ENCODE measurements at places on chromosomes 3 and 15.

GRCh38 chr3:117606866-117607265, 897.3 kb downstream of the TUSC7 start:
- DNase-seq: no peak

DNA sequence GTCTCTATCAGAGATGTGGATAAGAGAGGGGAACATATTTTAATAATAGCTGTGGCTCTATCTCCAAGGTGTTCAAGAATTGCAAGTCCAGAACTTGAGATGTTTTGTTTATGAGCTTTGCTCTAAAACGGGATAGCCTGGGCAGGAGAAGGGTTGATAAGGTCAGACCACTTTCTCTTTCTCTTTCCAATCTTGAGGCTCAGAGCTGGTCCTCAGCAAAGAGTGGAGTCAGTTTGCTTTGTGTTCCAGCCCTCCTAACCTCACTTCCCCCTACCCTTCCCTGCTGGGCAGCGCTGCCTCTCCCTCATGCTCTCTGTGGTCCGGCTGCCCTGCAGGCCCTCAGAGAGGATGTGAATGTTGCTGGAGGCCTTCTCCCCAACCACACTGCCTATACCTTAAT, 13.8 kb downstream of the KLHL6 start:
- DNase-seq: no peak

DNA sequence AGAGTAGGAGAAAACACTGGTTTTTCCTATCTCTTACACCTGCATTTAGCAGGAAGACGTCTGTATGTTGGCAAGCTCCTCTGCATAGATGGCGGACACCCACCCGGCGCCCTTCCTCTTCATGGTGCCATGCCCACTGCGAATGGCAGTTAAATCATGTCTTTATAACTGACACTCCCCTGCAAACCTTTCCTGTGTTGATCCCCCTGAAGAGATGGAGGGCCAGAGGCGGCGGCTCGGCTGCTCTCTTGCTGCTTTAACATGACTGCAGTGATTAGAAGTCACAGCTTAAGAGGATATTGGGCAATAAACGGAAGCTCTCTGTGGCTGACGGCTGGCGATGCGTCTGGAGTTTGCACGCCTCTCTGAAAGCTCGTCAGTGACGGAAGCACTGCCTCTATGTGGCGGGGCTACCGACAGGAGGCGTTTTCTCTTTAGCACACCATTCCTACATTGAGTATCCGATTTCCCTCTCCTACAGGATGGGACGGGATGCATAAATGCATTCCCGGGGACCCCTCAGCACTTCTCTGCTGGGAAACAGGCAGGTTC, 25.5 kb upstream of the SNRPA1 start:
- peak; percentile 27 for DNase-seq

DNA sequence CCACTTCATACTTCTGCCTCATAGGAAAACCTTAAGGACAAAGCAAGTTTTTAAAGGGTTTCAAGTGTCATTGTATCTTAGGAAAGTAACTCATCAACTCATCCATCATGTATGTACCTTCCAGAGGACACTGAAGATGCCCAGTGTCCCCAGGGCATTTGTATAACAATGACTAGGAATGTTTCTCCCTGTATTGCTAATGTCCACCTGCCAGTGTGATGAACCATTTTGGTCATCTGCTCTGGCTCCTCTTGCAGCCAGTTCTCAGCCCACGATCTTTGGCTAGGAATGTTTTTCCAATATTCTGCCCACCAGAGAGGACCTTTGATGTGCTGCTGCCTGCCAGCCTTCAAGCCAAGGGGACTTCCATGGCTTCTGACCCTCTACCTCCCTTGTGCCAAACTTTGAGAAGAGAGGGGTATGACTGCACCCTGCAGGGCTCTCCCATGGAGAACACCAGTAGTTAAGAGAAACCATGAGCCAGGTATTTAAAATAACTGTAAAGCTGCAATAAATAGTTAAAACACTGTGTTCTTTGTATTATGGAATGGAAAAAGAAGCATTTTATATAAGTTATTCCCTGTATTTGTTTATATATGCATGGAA, 11.4 kb downstream of the LMOD3 start:
- DNase-seq: no peak

- no peak for DNase-seq
These were observed 155.1 kb upstream of the CNTN4 start for GRCh38 chr3:1943395-1944118.

DNA sequence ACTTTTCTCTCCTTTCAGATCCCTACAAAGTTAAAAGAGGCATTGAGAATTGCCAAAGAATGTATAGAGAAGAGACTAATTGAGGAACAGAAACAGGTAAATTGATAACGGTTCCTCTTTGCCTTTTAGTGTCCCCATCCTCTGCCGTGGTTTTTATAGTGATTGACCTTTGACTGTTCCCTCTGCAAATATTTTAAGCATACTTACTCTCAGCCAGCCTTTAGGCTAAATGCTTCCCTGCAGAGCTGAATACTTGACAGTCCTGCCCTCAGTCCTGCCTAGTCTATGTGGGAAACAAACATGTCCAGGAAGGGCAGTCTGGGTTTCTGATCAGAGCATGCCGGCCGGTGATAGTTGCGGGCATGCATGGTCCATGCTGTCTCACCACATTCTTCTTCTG, 24.7 kb downstream of the PDHB start:
- DNase-seq: no peak

DNA sequence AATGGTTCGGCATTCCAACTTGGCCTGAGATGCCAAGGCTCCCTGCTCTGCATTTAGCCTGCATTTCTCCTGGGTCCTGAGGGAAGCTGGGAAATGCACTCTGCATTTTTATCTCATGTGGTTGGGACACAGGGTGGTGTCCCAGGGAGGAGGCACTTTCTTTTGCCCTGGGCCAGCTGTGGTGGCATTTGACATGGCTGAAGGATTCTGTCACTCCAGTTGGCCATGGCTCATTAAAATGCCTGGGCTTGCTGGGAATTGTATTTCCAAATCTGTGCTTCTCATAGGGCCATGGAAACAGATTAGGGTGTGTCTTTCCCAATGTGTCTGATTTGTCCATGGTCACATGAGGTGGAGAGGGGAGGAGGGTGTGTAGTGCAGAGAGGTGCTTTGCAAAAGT, 128.3 kb upstream of the RGMA start:
- DNase-seq: no peak

DNA sequence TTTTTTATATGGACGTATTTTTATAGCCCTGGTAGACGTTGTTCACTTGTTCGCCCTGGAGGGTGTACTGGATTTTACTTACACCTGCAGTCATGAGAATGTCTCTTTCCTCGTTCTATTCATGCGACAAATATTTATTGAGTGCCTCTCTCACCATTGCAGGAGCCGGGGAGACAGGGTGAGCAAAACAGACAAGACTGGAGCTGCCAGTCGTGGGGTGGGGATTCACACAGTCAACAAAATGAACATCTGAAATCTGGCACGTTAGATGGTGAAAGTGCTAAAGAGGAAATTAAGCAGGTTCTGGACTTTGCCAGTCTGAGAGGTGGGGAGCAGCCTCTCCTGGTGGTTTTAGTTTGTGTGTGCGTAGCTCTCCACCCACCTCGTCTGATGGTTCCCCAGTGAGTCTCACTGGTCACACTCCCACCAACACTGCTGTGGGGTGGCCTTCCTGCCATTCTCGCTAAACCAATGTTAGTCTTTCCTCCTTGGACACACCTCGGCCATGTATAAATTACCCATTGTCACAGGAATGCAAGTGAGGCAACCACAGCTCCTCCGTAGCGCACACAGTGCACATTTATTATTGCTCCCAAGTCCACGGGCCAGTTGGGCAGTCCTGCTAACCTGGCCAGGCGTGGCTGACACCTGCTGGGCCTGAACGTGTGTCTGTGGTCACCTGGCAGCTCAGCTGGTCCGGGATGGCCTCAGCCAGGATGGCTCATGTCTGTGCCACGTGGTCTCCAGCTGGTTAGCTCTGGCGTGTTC, 31.5 kb downstream of the FBLN2 start:
- no peak for DNase-seq

- no peak for DNase-seq
These were observed 6.4 kb upstream of the CCDC33 start for GRCh38 chr15:74229686-74230085.

All from activated CD8-positive, alpha-beta memory T cell treated with anti-CD3 and anti-CD28 coated beads for 48 hours (primary cell).